ENCODE measurements at places on chromosomes 11 and 22.

DNA sequence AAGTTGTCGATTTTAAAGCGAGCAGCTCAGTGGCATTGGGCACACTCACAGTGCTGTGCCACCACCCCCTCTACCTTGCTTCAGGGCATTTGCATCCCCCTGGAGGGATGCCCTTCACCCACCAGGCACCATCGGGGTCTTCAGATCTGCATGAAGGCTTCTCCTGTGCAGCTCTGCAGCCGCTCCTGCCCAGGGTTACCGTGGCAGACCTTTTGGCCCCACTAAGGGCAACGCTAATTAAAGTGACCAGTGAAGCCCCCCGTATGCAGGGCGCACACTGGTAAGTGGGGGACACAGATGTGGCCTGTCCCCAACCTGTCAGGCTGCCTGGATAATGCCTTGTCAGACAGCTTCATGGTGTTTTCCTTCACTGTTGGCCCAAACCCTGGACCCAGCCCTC, 1117.7 kb downstream of the BRD1 start:
- H3K4me1 ChIP-seq: no peaks in the 10 kb centered on the region
- H3K27ac ChIP-seq: no peak overlapping the region
- no peak overlapping the region for H3K4me3 ChIP-seq

GRCh38 chr11:120863359-120863758, 160.5 kb upstream of the TBCEL start:
- no peaks in the 10 kb centered on the region for H3K27me3 ChIP-seq
- H3K4me3 ChIP-seq: no peak overlapping the region
- peaks cover 4% of the 10 kb centered on the region for H3K4me1 ChIP-seq
- no peak for DNase-seq
- H3K27ac ChIP-seq: no peak overlapping the region

- H3K27ac ChIP-seq: no peak overlapping the region
- H3K4me1 ChIP-seq: no peaks in the 10 kb centered on the region
- no peaks in the 10 kb centered on the region for H3K36me3 ChIP-seq
- DNase-seq: no peak
Measured at GRCh38 chr11:69931060-69931910, 112.1 kb upstream of the FGF3 start.

- no peak for DNase-seq
- H3K36me3 ChIP-seq: no peaks in the 10 kb centered on the region
- no peaks in the 10 kb centered on the region for H3K4me1 ChIP-seq
Measured at GRCh38 chr11:64040684-64041322, 5.1 kb downstream of the FLRT1 start.

GRCh38 chr11:127919206-127920000, 668.0 kb downstream of the ETS1 start:
- DNase-seq: no peak
- no peaks in the 10 kb centered on the region for H3K27me3 ChIP-seq
- H3K4me1 ChIP-seq: no peaks in the 10 kb centered on the region
- no peak overlapping the region for H3K4me3 ChIP-seq
- H3K36me3 ChIP-seq: no peaks in the 10 kb centered on the region

DNA sequence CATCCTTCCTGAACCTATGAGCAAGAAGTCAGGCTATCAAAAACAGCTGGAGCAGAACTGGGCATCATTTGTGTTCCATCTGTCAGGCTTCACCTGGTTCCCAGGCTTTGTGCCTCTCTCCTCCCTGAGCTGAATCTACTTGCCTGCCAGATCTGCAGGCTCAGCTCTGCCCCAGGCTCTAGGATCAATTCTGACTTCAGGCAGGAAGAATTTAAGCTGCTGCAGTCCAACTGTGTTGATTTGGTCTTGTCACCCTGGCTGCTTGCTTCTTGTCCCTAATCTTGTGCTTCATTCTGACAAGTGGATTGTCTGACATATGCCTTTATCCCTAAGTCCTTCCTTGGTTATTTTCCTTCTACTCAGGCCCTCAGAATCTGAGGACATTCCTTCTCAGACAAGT, 31.6 kb upstream of the CADM1 start:
- H3K36me3 ChIP-seq: no peaks in the 10 kb centered on the region
- H3K4me3 ChIP-seq: no peak overlapping the region
- no peak overlapping the region for H3K27ac ChIP-seq
- no peaks in the 10 kb centered on the region for H3K27me3 ChIP-seq
- peaks cover 2% of the 10 kb centered on the region for H3K4me1 ChIP-seq

DNA sequence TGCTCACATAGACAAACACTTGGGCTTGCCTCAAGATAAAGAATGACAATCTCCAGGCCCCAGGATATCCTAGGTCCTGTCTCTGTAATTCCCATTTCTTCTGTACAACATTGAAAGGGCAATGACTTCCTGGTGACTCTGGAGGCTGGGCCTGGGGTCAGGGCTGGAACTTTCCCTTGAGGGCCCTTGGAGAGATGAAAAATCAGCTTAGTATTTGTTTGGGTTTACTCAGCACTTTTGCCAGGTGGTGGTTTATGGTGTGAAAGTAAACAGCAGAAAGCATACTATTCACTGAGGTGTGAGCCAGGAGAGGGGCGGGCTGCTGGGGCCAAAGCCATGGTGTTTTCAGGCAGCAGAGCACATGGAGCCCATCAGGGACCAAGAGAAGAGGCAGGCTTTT, 214.7 kb upstream of the NARS2 start:
- H3K4me3 ChIP-seq: no peak overlapping the region
- no peaks in the 10 kb centered on the region for H3K36me3 ChIP-seq
- H3K4me1 ChIP-seq: peaks cover 4% of the 10 kb centered on the region
- H3K27me3 ChIP-seq: no peaks in the 10 kb centered on the region
- no peak for DNase-seq
- H3K27ac ChIP-seq: no peak overlapping the region

GRCh38 chr11:95563859-95564258, 225.7 kb downstream of the FAM76B start:
- no peaks in the 10 kb centered on the region for H3K36me3 ChIP-seq
- H3K4me1 ChIP-seq: no peaks in the 10 kb centered on the region
- H3K27ac ChIP-seq: no peak overlapping the region
- H3K4me3 ChIP-seq: no peak overlapping the region

DNA sequence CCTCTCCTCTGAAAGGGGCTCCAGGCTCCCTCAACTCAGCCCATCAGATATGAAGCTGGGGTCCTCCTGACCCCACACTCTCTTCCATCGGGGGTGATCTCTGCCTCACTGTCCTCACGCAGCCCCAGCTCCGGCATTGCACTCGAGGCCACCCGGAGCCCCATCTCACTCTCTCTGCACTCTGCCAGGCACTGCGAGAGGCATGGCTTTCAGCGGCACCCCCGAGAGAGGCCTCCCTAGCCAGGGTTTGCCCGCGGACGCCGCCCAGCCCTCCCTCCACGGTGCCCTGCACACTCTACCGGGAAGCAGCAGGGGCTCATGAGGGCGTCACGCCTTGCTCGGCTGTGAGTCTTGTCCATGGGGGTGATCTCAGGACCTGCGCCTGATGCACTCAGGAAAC, 436.2 kb downstream of the BRD1 start:
- no peak overlapping the region for H3K4me3 ChIP-seq
- H3K4me1 ChIP-seq: no peaks in the 10 kb centered on the region
- no peak for DNase-seq

DNA sequence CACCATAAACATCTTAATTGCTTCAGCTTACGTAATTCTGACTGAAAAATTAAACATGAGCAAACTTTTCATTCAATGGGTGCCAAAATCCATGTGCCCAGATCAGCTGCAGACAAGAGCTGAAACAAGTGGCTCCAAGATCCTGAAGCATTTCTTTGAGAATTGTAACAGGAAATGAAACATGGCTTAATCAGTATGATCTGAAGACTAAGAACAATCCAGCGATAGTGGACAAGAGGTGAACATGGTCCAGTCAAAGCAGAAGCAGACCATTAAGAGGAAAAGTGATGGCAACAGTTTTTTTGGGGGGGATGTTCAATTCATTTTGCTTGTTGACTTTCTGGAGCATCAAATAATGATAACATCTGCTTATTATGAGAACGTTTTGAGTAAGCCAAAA, 1964.5 kb upstream of the RAG2 start:
- DNase-seq: no peak
- H3K27me3 ChIP-seq: no peaks in the 10 kb centered on the region
- H3K36me3 ChIP-seq: no peaks in the 10 kb centered on the region
- H3K4me1 ChIP-seq: no peaks in the 10 kb centered on the region

DNA sequence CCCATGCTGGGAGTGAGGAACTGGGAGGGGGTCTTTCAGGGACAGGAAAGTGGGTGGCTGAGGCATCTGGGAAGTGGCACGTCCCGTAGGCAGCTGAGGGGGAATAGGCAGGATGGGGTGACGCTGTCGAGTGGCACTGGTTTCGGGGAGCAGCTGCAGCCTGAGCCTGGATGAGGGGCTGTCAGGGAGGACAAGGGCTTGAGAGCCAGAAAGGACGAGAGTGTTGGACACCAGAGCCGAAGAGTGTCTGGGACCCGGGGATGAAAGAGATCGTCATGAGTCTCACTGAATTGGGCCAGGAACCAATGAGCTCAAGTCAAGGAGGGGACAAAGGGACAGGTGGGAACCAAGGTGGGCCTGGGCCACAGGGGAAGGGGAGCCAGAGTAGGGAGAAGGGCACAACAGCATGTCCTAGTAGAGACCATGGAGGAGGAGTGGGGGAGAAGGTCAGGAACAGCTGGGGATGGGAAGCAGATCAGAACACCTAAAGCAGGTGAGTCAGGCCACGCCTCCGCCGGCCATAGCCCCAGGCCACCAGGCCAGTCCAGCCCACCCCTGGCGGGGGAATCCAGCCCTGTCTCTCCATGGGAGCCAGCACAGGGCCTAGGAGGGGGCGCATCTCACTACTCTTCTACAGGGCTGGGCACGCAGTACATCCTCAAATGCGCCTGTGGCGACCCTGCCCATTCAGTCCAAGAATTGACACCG, 4.2 kb downstream of the RAB3IL1 start:
- DNase-seq: no peak
- peaks cover 11% of the 10 kb centered on the region for H3K4me1 ChIP-seq
- no peaks in the 10 kb centered on the region for H3K27me3 ChIP-seq
- no peak overlapping the region for H3K27ac ChIP-seq
- no peak overlapping the region for H3K4me3 ChIP-seq
- no peaks in the 10 kb centered on the region for H3K36me3 ChIP-seq

DNA sequence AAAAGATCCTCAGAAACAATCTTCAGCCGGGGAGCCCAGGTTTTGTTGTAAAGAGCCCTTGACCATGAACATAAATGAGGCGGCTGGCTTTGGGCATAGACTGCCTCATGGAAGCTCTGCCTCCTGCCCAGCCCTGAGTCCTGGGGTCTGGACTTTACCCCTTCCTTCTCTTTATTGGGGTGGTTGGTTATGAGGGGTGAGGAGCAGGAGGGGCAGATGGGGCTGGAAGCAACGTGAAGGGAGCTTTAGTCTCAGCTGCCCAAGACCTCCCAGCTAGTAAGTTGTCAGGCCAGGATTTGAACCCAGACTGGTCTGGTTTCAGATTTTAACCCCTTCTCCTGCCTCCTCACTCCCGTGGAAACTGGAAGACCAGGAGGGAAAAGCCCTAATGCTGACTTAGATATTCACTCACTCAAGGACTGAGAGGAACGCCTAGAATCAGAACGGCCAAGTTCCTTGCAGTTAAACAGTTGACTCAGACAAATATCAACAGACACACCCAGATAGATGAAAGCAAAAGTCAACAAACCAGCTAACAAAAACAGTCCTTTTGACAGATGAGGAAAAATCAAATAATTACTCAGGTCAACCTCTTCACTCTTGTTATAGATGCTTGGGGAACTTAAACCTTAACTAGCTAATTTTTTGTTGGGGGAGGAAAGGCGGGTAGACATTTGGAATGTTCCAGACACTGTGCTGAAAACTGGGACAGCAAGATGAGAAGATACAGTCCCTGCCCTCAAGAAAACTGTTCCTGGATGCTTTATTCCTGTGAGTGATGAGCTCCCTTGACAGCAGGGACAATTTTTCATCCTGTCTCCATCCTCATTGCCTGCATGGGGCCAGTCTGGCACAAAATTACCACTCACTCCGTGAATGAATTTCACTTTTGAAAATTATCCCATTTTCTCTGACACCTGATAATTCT, 20.8 kb upstream of the ARRB1 start:
- H3K4me3 ChIP-seq: no peak overlapping the region
- H3K4me1 ChIP-seq: peaks cover 2% of the 10 kb centered on the region
- H3K27ac ChIP-seq: no peak overlapping the region
- H3K27me3 ChIP-seq: no peaks in the 10 kb centered on the region

- DNase-seq: peak; percentile 93
- no peak overlapping the region for H3K4me3 ChIP-seq
- no peaks in the 10 kb centered on the region for H3K4me1 ChIP-seq
- H3K27ac ChIP-seq: no peak overlapping the region
Measured at GRCh38 chr22:42621505-42622002, 6.9 kb upstream of the POLDIP3 start.

DNA sequence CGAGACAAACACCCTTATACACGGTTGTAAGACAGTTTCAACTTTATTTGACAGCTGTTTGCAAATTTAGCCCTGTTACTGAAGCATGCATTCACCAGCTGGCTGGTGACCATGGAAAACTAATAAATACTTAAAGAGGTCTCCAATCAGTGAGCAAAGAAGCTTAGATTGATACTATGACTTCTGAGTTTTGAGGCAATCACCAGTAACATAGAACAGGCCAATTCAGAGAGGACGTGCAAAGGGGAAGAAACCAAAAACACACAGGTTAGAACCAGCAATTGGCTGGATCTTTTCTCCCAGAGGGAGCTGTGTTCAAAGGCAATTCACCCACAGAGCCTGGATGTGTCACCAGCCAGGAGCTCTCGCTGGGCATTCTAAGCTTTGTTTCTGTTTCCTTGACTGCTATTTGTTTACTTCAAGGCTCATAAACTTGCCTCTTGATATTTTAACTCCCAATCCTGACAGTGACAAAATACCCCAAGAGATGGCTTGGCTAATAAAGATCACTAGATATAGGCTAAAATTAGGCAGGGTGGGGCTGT, 113.6 kb upstream of the MTMR2 start:
- H3K4me1 ChIP-seq: peaks cover 6% of the 10 kb centered on the region
- H3K36me3 ChIP-seq: no peaks in the 10 kb centered on the region
- H3K27me3 ChIP-seq: no peaks in the 10 kb centered on the region
- no peak overlapping the region for H3K4me3 ChIP-seq
- H3K27ac ChIP-seq: no peak overlapping the region

GRCh38 chr11:75625991-75626888, 42.6 kb downstream of the MAP6 start:
- H3K4me1 ChIP-seq: no peaks in the 10 kb centered on the region
- H3K4me3 ChIP-seq: no peak overlapping the region
- H3K27me3 ChIP-seq: no peaks in the 10 kb centered on the region

GRCh38 chr11:12756454-12756806, 82.2 kb downstream of the TEAD1 start:
- H3K4me1 ChIP-seq: peaks cover 28% of the 10 kb centered on the region
- no peaks in the 10 kb centered on the region for H3K27me3 ChIP-seq
- no peaks in the 10 kb centered on the region for H3K36me3 ChIP-seq
- DNase-seq: no peak
- H3K4me3 ChIP-seq: no peak overlapping the region
- H3K27ac ChIP-seq: no peak overlapping the region

- H3K36me3 ChIP-seq: no peaks in the 10 kb centered on the region
- no peak for DNase-seq
- no peaks in the 10 kb centered on the region for H3K27me3 ChIP-seq
- peaks cover 9% of the 10 kb centered on the region for H3K4me1 ChIP-seq
- no peak overlapping the region for H3K27ac ChIP-seq
Measured at GRCh38 chr11:126492331-126493082, 137.0 kb downstream of the ST3GAL4 start.

- no peak overlapping the region for H3K27ac ChIP-seq
- DNase-seq: no peak
- no peak overlapping the region for H3K4me3 ChIP-seq
- no peaks in the 10 kb centered on the region for H3K36me3 ChIP-seq
- H3K4me1 ChIP-seq: peaks cover 2% of the 10 kb centered on the region
Measured at GRCh38 chr11:88280673-88281316, 56.7 kb downstream of the CTSC start.

All from mesendoderm (in vitro differentiated cells).